ENCODE measurements at places on chromosomes 7 and 10. TPM values are rescaled to one million over a fixed set of nuclear protein-coding genes. Genes with fewer than 3 reads are reported as not detected.
A peak's percentile ranks its signal among the peaks of the same experiment; 100 is the strongest.

GRCh38 chr7:110157631-110158362 is 933.1 kb upstream of the LRRN3 start:
- no peaks in the 10 kb centered on the region for H3K36me3 ChIP-seq
- no peaks in the 10 kb centered on the region for H3K27me3 ChIP-seq
- H3K27ac ChIP-seq = no peak overlapping the region
- no peaks in the 10 kb centered on the region for H3K4me1 ChIP-seq
- no peak for DNase-seq

DNA sequence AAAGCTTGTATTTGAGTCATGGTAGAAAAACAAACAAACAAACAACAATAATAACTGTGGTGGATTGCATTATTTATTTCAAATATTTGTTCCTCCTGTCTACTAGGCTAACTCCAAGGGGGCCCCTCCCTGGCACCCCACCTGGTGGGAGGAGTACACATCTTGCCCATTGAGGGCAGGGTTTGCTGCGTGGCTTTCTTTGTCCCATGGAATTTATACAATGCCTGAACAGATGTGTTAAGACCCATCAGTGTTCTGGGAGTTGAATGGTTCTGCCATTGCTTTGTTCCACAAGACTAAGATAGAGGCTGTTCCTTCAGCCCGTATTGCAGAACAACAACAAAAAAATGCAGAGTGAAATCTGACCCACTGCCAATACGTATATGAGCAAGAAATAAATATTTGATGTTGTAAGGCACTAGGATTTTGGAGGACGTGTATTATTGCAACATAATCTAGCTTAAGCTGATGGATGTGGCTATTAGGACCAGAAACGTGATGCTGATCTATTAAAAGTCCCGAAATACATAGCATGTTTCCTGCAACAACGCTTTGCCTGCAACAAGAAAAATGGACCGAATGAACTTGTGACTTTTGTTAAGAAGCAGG is 119.1 kb upstream of the JCAD start:
- no peak for DNase-seq
- H3K4me3 ChIP-seq = no peak overlapping the region
- no peaks in the 10 kb centered on the region for H3K27me3 ChIP-seq
- peaks cover 15% of the 10 kb centered on the region for H3K4me1 ChIP-seq

DNA sequence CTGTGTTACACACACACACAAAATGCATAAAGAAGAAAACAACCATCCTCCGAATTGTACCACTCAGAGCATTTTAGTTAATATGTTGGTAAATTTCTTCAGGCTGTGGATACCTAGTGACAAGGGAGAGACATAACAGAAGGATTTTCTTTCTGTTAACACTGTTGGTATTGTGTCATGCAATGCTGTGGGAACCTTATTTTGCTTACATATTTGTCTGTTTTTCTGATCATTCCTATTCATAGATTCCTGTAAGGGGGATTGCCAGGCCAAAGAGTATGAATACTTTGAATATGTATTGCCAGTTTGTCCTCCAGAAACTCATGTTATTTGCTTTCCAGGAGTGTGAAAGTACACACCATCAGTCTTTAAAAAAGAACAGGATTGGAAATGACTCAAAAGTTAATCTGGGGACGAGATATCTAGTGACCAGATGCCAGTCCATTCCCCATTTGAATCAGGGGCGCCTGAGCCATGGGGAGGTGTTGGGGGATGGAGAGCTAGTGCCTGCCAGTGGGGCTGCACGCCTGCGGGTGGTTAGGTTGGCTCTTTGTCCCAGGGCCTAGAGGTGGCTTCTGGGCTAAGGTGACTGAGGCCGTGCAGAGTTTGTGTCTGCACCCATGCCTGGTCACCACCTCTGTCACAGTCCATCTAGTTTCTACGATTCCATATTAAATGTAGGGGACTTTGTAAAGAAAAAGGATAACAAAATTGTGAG is 142.0 kb downstream of the PTPN20 start:
- H3K4me1 ChIP-seq = no peaks in the 10 kb centered on the region
- no peaks in the 10 kb centered on the region for H3K27me3 ChIP-seq
- DNase-seq = peak; percentile 68
- no peaks in the 10 kb centered on the region for H3K36me3 ChIP-seq
- H3K4me3 ChIP-seq = no peak overlapping the region
- no peak overlapping the region for H3K27ac ChIP-seq

DNA sequence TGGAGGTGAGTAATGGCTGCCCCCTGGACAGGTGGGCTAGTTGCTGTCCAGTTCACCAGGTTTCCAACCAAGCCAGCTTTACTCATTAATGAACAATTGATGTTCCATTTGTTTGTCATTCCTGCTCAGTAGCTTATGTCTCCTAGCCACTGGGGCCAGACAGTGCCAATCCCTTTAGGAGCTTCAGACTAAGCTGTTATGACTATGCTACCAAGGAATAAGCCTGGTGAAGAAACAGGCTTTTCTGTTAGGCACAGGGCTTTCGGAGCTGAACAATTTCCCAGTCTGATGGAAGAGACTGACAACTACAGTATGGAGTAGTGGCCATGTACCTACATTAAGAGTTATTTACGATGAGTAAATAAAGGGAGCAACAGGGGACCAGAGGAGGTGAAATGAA is 2.1 kb upstream of the FMC1 start:
- H3K27ac ChIP-seq = no peak overlapping the region
- H3K4me1 ChIP-seq = peaks cover 12% of the 10 kb centered on the region
- no peaks in the 10 kb centered on the region for H3K27me3 ChIP-seq
- H3K4me3 ChIP-seq = no peak overlapping the region
- no peak for DNase-seq

DNA sequence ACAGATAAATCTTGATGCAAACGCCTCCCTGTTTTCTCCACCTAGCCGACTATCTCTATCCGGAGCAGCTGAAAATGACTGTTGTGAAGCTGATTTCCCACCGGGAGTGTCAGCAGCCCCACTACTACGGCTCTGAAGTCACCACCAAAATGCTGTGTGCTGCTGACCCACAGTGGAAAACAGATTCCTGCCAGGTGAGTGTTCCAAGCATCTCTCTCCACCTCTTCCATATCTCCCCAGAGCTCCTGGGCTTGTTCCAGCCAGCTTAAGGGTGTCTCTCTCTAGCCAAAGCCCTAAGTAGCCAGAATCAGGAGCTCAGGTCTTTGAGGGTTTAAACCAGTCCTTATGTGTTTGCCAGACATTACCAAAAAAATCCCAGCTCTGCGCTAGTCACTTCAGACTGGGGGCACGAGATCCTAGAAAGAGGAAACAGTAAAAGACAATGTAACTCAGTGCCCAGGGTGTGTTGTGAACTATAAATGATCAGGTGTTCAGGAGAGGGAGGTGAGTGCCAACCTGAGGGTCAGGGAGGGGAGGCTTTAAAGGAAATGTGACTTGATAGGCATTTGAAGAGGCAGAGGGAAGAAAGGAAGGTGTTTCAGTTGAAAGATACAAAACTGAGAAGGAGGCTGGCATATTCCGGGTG is 4.4 kb downstream of the PLAU start:
- H3K27ac ChIP-seq = no peak overlapping the region
- H3K4me1 ChIP-seq = peaks cover 78% of the 10 kb centered on the region
- no peak for DNase-seq
- no peaks in the 10 kb centered on the region for H3K27me3 ChIP-seq
- H3K4me3 ChIP-seq = no peak overlapping the region

GRCh38 chr10:99084161-99084560 is 151.5 kb downstream of the HPSE2 start:
- no peak overlapping the region for H3K27ac ChIP-seq
- H3K36me3 ChIP-seq = no peaks in the 10 kb centered on the region
- DNase-seq = no peak
- no peak overlapping the region for H3K4me3 ChIP-seq
- no peaks in the 10 kb centered on the region for H3K4me1 ChIP-seq
- no peaks in the 10 kb centered on the region for H3K27me3 ChIP-seq

- no peaks in the 10 kb centered on the region for H3K36me3 ChIP-seq
- no peak for DNase-seq
- H3K27ac ChIP-seq = no peak overlapping the region
- no peak overlapping the region for H3K4me3 ChIP-seq
- H3K4me1 ChIP-seq = no peaks in the 10 kb centered on the region
Measured at GRCh38 chr10:118908557-118909256, 120.8 kb upstream of the NANOS1 start.

DNA sequence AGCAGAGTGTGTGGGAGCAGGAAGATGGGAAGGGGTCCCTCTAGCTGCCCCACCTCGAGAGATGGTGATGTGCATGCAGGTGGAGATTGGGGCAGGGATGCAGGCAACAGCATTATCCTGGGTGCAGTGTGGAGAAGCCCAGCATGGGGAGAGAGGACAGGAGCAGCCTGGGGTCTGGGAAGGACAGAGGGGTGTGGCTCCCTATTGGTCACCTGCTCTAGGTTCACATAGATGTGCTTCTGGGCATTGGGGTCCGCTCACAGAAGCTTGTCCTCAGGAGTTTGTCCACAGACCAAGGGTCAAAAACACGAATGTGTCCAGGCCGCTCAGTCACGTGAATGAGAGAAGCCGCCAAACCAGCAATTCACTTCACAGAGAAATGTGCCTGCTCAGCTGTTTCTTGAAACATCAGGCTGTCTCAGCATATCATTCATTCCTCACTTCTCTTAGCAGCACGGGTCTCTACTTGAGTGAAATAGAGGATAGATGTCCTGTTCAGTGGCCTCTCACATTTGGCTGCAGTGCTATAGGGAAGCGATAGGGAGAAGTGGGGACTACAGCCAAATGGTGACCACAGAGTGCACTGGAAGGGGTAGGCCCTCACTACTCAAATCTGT is 11.5 kb upstream of the SLC29A3 start:
- H3K36me3 ChIP-seq = no peaks in the 10 kb centered on the region
- no peak overlapping the region for H3K4me3 ChIP-seq
- no peak for DNase-seq

- no peak overlapping the region for H3K4me3 ChIP-seq
- no peaks in the 10 kb centered on the region for H3K4me1 ChIP-seq
- H3K27me3 ChIP-seq = no peaks in the 10 kb centered on the region
- no peak overlapping the region for H3K27ac ChIP-seq
- no peaks in the 10 kb centered on the region for H3K36me3 ChIP-seq
Measured at GRCh38 chr7:133442818-133443217, 189.9 kb downstream of the EXOC4 start.

DNA sequence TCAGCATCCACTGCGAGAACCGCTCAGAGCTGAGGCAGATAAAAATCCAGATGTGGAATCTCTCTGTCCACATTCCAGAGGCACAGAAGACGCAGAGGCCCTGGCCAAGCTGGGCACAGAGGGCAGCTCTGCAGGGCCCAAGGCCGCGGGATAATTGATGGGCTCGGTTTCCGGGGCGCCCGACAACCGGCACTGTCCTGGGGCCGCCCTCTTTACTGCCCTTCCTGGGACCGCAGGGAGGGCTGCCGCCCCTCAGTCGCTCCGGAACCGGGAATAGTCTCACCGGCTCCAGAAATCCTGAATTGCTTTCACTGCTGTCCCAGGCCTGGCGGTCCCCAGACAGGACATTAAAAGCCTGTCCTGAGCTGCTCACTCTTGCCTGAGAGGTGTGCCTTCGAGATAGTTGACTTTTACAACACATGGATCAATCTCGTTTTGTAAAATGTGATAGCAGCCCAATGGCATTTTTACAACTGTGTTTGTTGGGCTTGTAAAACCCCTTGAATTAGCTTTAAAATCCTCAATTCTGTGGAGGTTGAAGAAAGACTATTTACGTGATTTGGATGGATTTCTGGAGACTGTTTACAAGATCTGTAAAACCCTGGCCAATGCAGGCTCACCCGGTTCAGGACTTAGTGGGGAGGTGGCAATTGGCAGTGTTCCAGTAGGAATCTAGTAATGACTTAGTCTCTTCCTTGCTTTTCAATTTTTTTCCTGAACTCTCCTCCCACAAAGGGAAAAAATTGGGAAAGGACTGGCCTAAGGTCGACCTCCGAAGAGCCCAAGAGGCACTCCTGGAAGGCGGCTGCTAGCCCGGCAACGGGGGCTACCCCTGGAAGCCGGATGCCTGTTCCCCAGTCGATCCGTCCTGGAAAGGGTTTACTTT is 1.4 kb upstream of the HOXA6 start:
- H3K27me3 ChIP-seq = peaks cover 9% of the 10 kb centered on the region
- DNase-seq = no peak
- H3K4me3 ChIP-seq = peak overlapping the region; percentile 53

DNA sequence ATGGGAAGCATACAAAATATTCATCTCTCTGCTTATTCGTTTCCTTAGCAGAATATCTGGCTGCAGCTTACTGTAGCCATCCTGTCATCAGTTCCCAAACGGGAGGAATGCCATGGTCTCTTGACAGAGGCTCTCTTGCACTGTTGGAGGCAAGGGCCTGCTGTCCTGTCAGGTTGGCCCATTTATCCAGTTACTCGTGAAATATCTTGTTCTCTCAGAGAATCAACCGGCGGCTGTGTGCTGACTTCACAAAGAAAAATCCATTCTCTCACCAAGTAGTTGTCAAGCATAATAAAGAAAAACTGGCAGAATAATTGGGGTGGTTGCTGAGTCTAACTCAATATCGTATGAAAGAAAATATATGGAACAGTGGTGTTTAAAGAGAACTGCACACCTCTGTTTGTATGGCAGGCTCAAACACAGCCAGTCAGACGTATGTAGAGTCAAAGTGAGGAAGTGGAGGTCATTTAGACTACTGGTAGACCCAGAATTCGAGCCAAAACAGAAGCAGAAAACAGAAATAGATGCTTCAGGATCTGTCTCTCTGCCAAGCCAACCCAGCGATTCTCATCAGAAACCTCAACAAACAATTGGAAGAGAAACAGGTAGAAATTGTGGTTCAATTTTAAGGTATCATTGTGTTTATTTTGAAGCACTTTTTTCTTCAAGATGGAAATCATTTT is 349.2 kb upstream of the PRKCQ start:
- H3K4me1 ChIP-seq = peaks cover under 1% of the 10 kb centered on the region
- H3K27me3 ChIP-seq = peaks cover 10% of the 10 kb centered on the region
- no peak overlapping the region for H3K4me3 ChIP-seq
- no peak for DNase-seq
- H3K36me3 ChIP-seq = no peaks in the 10 kb centered on the region
- H3K27ac ChIP-seq = no peak overlapping the region

DNA sequence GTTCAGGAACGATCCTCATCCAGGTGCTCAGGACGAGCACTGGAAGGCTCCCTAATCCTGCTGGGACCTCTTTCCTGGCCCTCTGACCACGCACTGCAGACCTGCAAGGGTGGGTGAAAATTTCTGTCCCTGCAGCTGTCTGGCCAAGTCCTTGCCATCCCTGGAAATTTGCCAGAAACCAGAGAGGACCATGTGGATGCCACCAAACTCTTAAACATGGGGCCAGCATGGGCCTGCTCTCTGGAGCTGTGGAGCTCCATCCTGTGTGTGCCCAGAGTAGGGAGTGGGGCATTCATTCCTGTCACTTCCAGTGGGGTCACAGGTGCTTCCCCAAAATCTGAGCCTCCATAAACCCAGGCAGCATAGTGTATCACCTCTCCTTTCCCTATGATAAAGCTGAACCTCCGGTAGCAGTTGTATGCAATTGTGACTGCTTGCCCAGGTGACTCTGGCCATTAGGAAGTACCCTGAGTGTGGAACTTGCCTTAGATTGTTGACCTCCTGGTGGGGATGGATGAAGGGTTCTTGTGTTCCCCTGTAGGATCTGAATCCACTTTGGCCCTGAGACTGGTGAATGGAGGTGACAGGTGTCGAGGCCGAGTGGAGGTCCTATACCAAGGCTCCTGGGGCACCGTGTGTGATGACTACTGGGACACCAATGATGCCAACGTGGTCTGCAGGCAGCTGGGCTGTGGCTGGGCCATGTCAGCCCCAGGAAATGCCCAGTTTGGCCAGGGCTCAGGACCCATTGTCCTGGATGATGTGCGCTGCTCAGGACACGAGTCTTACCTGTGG is 57.1 kb downstream of the DMBT1 start:
- H3K27me3 ChIP-seq = no peaks in the 10 kb centered on the region
- H3K4me1 ChIP-seq = no peaks in the 10 kb centered on the region
- H3K4me3 ChIP-seq = no peak overlapping the region
- no peak for DNase-seq

The CAV1 gene
- 215 TPM for total RNA-seq

The COMTD1 gene
- total RNA-seq = 42.8 TPM

The CLRN3 gene
- total RNA-seq = not detected

The BAG3 gene
- 79.8 TPM for total RNA-seq

The TMEM139 gene
- total RNA-seq = 3.3 TPM

The LRMDA gene
- total RNA-seq = 2.9 TPM

All from suprapubic skin (tissue), 4 donors.